ENCODE measurements at places on chromosomes 7 and 10. TPM values are rescaled to one million over a fixed set of nuclear protein-coding genes. Genes with fewer than 3 reads are reported as not detected.

COL17A1 gene
- polyA plus RNA-seq, result 0.94 TPM

SFXN3 gene
- polyA plus RNA-seq, result 29.6 TPM

PPP1R9A gene
- polyA plus RNA-seq, result 21.6 TPM

AZGP1 gene
- polyA plus RNA-seq, result 0.64 TPM

VGF gene
- polyA plus RNA-seq, result 0.86 TPM

UNC5B gene
- polyA plus RNA-seq, result 22.5 TPM

SPDYE2B gene
- polyA plus RNA-seq, result 2.2 TPM

HOXA1 gene
- 3.1 TPM for polyA plus RNA-seq

RAB19 gene
- 0.97 TPM for polyA plus RNA-seq

MKX gene
- 0.68 TPM for polyA plus RNA-seq

AKR1C4 gene
- not detected for polyA plus RNA-seq

DKK1 gene
- polyA plus RNA-seq, result 4.4 TPM

TIMM23B gene
- 20.5 TPM for polyA plus RNA-seq

TET1 gene
- polyA plus RNA-seq, result 20.7 TPM

EBLN1 gene
- not detected for polyA plus RNA-seq

FAM180A gene
- 0.23 TPM for polyA plus RNA-seq

MET gene
- polyA plus RNA-seq, result 24.7 TPM

C7orf33 gene
- polyA plus RNA-seq, result not detected

ABCB1 gene
- 1.0 TPM for polyA plus RNA-seq

SPDYE2 gene
- polyA plus RNA-seq, result 9.5 TPM

EVX1 gene
- not detected for polyA plus RNA-seq

AKR1D1 gene
- not detected for polyA plus RNA-seq

ACTL6B gene
- polyA plus RNA-seq, result 0.17 TPM

CC2D2B gene
- 3.5 TPM for polyA plus RNA-seq

WDR86 gene
- 24.1 TPM for polyA plus RNA-seq

NUTM2E gene
- not detected for polyA plus RNA-seq

OIT3 gene
- 1.3 TPM for polyA plus RNA-seq

C10orf67 gene
- 0.29 TPM for polyA plus RNA-seq

SLC18A2 gene
- polyA plus RNA-seq, result 0.18 TPM

KMT2C gene
- polyA plus RNA-seq, result 42.3 TPM

CAMK1D gene
- polyA plus RNA-seq, result 5.4 TPM

CLIP2 gene
- 27.2 TPM for polyA plus RNA-seq

PPP3CB gene
- polyA plus RNA-seq, result 71.1 TPM

NEUROD6 gene
- not detected for polyA plus RNA-seq

CYP2E1 gene
- 1.7 TPM for polyA plus RNA-seq

ACTR3C gene
- 3.4 TPM for polyA plus RNA-seq

ARHGAP19 gene
- 25.9 TPM for polyA plus RNA-seq

TFEC gene
- 1.3 TPM for polyA plus RNA-seq
